ENCODE measurements at places on chromosomes 7 and 10.

- DNase-seq: no peak
Observed at GRCh38 chr7:69937097-69937496, 338.8 kb downstream of the AUTS2 start.

DNA sequence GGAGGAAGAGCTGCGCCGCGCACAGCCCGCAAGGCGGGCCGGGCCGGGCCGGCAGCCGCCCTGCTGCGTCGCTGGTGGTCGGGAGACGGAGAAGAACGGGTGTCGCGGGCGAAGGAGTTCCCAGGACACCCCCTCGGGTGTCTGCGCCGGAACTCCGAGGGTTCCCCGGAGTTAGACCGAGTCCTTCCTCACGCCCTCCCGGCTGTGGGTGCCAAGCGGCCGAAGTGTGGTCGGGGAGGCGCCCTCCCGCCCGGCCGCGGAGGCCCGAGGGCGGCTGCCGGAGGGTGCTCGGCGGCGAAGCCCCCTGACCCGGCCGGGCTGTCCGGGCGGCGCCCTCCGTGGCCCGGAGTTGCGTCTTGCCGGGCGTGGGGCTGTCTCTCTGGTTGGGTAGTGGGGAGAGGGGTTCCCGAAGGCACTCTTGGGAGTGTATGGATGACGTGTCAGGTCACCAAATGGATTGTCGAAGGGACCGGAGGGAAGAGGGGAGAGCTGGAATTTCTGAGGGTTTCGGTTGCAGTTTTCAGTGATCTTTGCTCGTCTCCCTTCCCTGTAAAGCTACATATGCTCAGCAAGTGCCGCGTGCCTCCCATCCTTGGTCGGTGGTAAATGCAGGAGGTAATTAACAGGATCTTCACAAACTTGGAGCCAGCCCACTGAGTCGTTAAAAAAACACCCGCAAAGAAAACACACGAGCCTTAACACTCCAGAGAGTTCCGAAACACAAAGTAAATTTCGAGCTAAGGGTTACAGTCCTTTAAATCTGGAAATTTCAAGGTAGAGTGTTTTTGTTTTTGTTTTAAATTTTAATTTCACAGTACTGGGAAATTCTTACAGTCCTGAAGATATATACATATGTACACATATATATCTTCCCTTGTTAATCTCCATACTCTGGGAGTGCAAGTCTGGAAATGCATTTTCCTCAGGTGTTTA lies 871 bp downstream of the ST7 start:
- peak; percentile 4 for DNase-seq

- DNase-seq: no peak
Observed at GRCh38 chr10:72466018-72466417, 111.3 kb upstream of the DNAJB12 start.

DNA sequence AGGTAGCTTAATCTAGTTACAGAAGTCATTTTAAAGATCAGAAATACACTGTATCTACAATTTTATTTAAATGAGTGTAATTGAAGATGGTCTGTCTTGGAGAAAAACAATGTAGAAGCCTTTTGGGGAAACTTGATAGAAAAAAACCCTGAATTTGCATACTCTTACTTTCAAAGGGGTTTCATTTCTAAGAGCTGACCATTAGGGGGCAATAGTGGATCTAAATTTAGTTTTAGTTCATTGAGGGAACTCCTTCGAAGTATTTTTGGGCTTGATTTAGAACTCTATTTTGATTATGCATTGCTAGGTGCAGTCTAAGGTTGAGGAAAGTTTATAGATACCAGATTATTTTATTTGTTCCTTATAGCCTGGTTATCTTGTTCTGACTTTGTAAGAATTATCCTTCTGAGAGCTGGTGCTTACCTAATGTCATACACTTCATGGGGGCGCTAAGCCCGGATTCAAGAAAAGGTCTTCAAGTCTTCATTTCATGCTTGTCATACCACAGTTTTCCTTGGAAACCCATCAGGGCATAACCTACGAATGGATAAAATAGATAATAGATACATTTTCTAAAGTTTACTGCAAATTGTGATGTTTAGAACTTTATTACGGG lies 69.1 kb upstream of the MXI1 start:
- no peak for DNase-seq

GRCh38 chr7:158588085-158588877 lies 658 bp upstream of the PTPRN2 start:
- no peak for DNase-seq

- DNase-seq: no peak
Observed at GRCh38 chr10:80647173-80647833, 109.6 kb downstream of the SH2D4B start.

GRCh38 chr7:371779-372545 lies 82.0 kb downstream of the FOXL3 start:
- no peak for DNase-seq

- no peak for DNase-seq
Observed at GRCh38 chr10:43217563-43218205, 49.2 kb downstream of the RASGEF1A start.

DNA sequence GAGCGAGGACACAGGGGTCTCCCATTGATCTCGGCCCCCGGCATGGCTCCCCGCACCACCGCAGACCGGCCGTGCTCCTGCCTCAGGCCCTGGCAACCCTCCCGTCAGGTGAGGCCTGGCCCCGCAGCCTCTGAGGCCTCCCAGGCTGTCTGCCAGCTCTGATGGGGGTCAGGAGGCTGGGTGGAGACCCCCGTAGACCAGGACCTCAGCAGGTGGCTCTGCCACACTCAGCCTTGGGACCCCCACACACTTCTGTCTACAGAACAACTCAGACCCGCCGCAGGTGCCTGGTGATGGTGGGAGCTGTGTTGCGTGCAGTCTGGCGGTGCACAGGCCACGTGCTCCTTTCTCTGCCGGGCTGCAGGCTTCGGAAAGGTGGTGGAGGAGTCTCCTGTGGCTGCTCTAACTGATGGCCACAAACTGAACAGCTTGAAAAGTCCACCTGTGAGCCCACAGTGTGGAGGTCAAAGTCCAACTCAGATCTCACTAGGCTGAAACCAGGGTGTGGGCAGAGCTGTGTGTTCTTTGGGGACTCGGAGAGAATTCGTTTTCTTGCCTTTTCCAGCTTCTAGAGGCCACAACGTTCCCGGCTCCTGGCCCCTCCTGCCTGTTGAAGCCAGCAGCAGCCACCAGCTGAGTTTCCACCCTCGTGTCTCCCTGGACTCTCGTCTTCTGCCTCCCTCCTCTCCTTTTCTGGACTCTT lies 62.5 kb downstream of the PWWP2B start:
- no peak for DNase-seq

DNA sequence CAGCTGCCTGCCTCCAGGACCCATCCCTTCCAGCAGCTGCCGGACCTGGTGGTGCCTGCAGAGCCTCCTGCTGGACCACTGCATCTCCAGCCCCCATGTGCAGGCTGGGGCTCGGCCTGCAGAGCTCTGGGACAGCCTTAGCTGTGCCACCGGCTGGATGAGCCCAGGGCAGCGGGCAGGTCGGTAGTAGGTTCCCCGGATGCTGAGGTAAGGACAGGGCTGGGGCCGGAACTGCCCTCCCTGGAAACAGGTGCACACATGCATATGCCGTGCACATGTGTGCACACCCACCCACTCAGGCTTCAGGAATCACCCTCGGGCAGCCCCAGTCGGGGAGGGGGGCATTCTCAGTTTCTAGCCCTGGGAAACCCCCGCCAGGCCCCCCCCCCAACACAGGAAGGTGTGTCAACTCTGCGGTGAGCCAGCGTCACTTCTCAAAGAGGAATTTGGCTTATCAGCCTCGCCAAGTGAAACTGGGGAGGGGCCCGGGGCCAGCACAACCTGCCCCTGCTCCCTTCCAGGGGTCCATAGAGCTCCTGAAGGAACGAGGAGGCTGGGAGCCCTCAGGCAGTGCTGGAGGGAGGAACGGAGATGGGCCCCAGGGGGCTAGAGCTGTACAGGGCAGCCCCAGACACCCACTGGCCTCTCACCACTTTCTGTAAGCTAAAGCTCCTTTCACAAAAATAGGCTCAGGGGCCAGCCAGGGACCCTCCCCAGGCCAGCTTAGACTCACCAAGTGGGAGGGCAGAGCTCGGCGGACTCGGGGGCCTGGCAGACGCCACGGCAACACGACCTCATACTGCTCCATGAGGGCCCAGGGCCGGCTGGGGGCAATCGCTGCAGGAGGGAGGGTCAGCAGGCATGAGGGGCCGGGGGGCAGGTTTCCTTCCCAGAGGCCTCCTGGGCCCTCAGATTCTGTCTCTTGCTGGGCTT lies 1.7 kb downstream of the ADAM8 start:
- peak; percentile 72 for DNase-seq

DNA sequence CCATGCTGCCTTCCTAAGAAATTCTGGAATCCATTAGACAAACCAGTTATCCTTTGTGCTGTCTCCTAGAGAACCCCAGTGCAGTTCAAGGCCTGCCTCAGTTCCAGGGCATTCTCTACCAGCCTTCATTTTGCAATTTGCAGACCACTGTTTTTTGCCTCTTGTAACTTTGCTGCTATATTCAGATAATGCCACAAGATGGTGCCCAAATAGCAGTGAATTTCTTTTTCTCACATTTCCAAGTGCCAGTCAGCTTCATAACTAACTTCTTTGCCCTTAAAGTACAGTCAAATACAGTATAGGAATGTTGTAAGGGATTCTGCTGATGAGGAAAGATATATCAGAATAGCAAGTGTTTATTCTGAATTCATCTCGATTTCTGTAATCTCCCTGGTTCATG lies 25.2 kb downstream of the LOXL4 start:
- DNase-seq: no peak

GRCh38 chr7:24858108-24858977 lies 101.1 kb upstream of the GSDME start:
- no peak for DNase-seq

DNA sequence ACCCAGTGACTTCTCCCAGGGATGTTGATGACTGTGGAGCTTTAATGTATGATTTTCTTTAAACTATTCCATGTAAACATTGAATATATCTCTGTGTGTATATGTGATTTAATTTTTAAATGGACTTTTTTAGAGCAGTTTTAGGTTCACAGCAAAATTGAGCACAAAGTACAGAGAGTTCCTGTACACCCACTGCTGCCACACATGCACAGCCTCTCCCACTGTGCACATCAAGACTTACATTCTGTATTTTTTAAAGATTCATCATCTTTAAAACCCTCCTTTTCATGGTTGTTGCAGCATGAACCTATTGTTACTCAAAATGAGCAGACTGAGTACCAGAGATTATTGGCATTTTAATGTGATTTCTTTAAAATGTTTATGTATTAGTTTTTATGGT lies 51.3 kb downstream of the WIPF3 start:
- DNase-seq: no peak

GRCh38 chr7:5472432-5473315 lies 49.0 kb upstream of the TNRC18 start:
- DNase-seq: no peak

DNA sequence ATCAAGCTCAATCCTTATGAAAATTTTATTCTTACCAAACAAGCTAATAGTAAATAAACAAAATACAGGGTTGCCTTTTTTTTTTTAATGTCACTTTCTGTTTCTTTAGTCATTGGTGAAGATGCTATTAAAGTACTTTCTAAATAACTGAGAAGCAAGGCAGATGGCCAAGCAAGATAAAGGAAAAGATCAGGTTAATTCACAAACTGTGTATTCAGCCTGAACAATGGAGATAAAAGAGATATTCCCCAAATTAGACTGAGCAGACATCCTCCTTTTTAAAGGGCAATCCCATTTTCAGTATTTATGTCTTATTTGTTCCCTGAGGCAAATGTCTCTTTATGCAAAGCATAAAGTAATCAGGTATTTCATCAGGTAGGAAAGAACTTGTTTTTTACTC lies 23.1 kb upstream of the XRCC2 start:
- DNase-seq: no peak

DNA sequence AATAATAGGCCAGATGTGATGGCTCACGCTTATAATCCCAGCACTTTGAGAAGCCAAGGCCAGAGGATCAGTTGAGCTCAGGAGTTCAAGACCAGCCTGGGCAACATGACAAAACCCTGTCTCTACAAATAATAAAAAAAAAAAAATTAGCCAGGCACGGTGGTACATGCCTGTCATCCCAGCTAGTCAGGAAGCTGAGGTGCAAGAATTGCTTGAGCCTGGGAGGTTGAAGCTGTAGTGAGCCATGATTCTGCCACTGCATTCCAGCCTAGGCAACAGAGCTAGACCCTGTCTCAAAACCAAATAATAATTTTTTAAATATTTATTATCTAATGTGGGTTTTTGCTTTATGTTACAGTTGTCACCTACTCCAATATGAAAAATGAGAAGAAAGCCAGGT lies 178.9 kb downstream of the ADK start:
- no peak for DNase-seq

- DNase-seq: no peak
Observed at GRCh38 chr7:18330548-18330947, 165.0 kb upstream of the HDAC9 start.

DNA sequence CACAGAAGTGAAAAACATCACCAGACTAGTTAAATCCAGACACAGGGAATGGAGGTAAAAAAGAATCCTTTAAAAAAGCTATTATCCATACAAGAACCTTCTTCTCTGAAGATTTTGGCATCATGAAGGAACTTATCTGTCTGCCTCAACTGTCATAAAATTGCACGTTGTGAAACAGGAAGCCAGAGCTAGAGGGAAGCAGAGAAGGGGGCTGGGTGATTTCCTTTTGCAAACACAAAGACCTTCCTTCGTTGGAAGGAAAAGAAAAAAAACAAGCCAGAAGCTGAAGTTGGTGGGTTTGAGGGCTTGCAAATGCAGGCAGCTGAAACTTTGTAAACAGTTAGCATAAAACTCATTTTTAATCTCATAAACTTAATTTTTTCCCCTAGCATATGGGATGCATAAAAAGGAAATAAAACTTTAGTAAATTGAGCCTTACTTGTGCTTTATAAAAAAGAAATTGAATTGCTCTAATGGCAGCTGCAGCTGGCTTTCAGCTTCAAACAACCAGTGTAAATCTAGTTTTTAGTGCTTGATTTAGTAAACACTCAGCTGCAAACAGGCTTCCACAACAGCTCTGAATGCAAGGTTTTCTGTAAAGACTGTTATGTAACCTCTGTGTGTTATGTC lies 101.6 kb downstream of the OTUD1 start:
- DNase-seq: no peak

GRCh38 chr10:122665329-122665860 lies 34.3 kb downstream of the C10orf120 start:
- no peak for DNase-seq

DNA sequence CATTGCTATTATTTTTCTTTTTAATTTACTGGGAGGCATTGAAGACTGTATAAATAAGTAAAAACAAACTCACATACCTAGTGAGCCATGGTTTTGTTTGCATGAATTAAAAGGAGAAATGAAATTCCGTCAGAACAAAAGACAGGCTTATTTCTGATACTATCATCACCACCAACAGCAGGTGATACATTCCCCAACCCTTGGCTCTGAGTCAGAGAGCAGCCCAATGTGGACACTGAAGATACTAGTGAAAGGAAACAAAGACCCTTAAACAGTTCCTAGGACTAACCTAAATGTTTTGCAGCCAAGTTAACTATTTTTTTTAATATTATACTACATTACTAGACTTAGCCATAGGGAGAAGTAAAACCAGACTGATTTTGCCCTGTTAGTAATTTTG lies 31.6 kb downstream of the CHRM2 start:
- DNase-seq: no peak

- DNase-seq: no peak
Observed at GRCh38 chr10:31197886-31198285, 121.1 kb upstream of the ZEB1 start.

Measured in stimulated activated CD8-positive, alpha-beta memory T cell treated with anti-CD3 and anti-CD28 coated beads, Interleukin-15, amount 100 ng/mL, for 4 hours (primary cell).